ENCODE measurements at places on chromosomes 1 and 21. TPM values are rescaled to one million over a fixed set of nuclear protein-coding genes. Genes with fewer than 3 reads are reported as not detected.

CDC42BPA gene
- 50.8 TPM for total RNA-seq

DNA sequence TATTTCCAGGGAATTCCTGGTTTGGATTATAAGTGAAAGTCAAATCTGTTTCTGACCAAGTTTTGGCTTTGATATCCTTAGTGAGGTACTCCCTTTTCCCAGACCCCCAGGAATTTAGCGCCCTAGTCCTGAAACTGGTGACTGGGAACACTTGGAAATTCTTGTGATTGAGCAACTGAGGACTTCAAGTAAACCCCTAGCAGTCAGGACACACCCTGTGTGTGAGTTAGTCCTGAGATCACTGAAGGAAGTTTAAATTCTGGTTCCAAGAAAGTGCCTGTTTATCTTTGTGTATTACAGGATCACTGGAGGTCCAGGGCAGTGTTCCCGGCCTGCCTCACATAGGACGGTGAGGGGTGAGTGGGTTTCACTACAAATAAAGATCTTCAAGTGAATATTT lies 95.1 kb upstream of the F3 start:
- H3K27ac ChIP-seq = no peak overlapping the region
- no peak for DNase-seq
- H3K27me3 ChIP-seq = no peaks in the 10 kb centered on the region
- H3K4me3 ChIP-seq = no peak overlapping the region

DNA sequence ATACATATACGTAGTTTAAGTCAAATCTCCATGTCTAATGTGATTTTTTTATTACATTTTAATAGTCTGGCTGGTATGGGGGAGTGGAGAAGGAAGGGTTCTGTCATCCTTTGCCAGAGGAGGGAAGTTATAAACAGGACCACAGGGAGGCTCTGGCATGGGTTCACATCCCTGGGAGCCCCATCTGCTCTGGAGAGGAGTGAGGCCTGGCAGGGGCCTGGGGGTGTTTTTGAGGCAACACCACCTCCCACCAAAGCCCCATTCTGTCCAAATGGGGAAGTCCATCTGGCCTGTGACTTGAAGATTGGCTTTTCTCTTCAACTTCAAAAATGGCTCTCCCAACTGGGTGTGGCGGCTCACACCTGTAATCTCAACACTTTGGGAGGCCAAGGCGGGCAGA lies 15.8 kb downstream of the DISP3 start:
- DNase-seq = no peak
- H3K4me1 ChIP-seq = no peaks in the 10 kb centered on the region
- no peaks in the 10 kb centered on the region for H3K36me3 ChIP-seq
- peaks cover 4% of the 10 kb centered on the region for H3K27me3 ChIP-seq
- no peak overlapping the region for H3K27ac ChIP-seq

- no peak overlapping the region for H3K27ac ChIP-seq
- H3K36me3 ChIP-seq = no peaks in the 10 kb centered on the region
- no peak overlapping the region for H3K4me3 ChIP-seq
- H3K27me3 ChIP-seq = no peaks in the 10 kb centered on the region
Observed at GRCh38 chr1:12142141-12142823, 24.5 kb upstream of the TNFRSF1B start.

- peaks cover 6% of the 10 kb centered on the region for H3K27me3 ChIP-seq
- no peaks in the 10 kb centered on the region for H3K4me1 ChIP-seq
- no peak overlapping the region for H3K27ac ChIP-seq
- no peak for DNase-seq
- H3K36me3 ChIP-seq = no peaks in the 10 kb centered on the region
- no peak overlapping the region for H3K4me3 ChIP-seq
Observed at GRCh38 chr1:36918604-36919003, 115.7 kb downstream of the GRIK3 start.

FCGR3A gene
- not detected for total RNA-seq

DNA sequence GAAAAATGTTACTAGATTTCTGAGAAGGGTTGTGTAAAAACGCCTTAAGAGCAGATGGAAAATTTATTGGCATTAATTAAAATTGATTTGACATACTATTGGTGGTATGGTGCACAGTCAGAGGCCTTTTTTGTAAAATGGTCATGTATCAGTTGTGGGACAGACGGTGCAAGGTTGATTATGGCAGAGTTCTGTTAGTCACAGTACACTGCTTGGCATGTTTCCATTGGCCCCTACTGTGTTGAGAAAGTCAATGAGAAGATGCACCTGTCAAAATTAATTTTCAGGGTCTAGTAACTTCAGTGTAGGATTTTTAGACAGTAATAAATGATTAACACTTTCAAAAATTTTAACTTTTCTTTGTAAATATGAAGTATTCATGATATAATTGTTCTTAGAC lies 4.4 kb downstream of the B3GALT2 start:
- no peaks in the 10 kb centered on the region for H3K27me3 ChIP-seq
- no peaks in the 10 kb centered on the region for H3K36me3 ChIP-seq
- DNase-seq = peak; percentile 55
- H3K4me1 ChIP-seq = no peaks in the 10 kb centered on the region
- no peak overlapping the region for H3K4me3 ChIP-seq

DNA sequence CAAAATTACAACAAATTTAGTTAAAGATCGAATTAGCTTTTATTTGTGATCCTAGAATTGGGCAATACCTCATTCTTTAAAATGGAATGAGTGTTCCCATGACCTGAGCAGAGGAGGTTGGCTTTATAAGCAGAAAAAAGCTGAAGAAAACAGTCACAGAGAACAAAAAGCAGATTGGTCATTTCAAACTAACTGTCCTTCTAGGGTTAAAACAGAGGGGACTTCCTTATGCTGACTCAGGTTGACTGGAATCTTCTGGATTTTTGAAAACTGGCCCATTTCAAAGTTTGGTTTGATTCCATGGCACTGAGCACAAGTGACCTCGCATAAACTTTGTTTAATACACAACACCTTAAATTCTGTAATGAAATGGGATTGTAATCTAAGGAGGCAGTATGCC lies 17.6 kb downstream of the NFASC start:
- H3K27ac ChIP-seq = no peak overlapping the region
- H3K27me3 ChIP-seq = no peaks in the 10 kb centered on the region
- H3K4me3 ChIP-seq = no peak overlapping the region
- no peaks in the 10 kb centered on the region for H3K36me3 ChIP-seq

GRCh38 chr1:203673550-203674411 lies 47.1 kb downstream of the ATP2B4 start:
- peak overlapping the region; percentile 64 for H3K27ac ChIP-seq
- H3K4me1 ChIP-seq = peaks cover 29% of the 10 kb centered on the region
- DNase-seq = peak; percentile 60
- H3K4me3 ChIP-seq = no peak overlapping the region
- H3K27me3 ChIP-seq = no peaks in the 10 kb centered on the region
- H3K36me3 ChIP-seq = no peaks in the 10 kb centered on the region

DNA sequence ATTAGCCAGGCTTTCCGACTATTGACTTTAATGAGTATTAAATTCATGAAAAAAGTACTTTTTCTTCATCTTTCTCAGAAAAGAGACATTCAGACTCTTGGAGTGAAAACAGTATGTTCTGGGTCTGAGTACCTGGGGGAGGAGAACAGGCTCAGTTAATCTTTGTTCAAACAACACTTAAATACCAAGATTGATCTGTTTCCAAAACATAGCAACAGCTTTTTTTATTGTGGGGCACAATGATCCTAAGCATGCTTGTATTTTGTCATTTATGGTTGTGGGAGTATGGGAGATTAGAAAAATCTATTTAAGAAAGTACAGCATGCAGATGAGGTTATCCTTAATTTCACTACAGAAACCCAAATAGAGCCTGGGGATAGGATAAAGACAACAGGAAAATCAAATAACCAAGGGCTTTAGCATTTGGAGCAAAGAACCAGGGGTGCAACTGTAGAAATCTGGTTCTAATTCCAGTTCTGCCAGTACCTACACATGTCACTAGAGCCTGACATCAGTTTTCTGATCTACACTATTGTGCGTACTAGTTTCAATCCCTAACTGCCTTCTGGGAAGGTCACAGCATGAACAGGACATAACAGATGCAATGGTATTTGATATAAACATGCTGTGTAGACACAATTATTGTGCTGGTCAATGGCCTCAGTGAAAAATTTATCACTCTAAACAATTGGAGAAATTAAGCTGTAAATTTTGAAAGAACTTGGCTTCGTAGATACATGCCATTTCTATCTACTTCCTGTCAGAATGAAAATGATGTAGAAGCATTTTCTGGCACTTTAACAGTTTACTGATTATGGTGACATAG lies 91.2 kb downstream of the KCNK1 start:
- DNase-seq = no peak
- no peaks in the 10 kb centered on the region for H3K36me3 ChIP-seq
- H3K4me3 ChIP-seq = no peak overlapping the region
- no peak overlapping the region for H3K27ac ChIP-seq
- no peaks in the 10 kb centered on the region for H3K27me3 ChIP-seq

DNA sequence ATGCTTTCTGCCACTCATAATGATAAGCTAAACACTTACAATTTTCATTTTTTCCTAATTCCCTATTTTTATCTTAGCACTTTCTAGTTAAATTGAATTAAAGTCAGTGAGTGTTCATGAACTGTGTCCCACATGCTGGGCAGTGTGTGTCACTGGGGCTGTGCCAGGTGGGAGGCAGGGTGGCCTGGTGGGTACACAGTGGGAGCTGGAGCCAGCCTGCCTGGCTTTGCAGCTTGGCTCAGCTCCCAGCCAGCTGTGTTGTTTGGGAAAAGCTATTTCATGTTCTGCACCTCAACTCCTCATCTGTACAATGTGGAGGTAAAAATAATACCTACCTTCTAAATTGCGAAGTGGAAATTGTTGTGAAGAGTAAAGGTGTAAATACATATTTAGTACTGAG lies 238.4 kb downstream of the PLA2G4A start:
- no peaks in the 10 kb centered on the region for H3K36me3 ChIP-seq
- no peak overlapping the region for H3K4me3 ChIP-seq
- H3K27me3 ChIP-seq = no peaks in the 10 kb centered on the region
- no peak overlapping the region for H3K27ac ChIP-seq
- H3K4me1 ChIP-seq = no peaks in the 10 kb centered on the region

DNA sequence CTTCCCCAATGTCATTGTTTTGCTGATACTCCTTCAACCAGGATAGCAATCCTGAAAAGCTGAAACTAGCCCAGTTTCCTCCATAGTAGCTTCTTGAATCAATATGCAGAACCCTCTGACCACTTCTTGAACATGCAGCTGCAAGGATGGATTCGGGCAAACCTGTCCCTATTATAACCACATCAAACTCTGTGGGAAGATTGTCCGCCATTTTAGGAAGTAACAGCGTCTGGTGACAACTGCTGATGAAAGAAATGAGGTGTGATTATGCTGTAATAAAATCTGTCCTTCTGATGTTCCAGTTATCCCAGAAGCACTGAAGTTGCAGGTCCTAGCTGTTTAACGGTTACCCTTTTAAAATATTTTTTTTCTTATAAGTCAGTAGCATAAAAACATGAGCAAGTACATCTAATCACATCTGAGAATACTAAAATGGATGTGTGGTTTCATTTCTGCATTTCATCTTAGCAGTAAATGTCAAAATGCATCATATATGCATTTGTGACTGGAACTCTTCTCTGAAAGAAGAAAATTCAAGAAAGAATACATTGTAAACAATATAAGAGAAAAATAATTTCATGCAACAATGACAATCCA lies 4.5 kb downstream of the CHML start:
- H3K4me1 ChIP-seq = 0 out of 2 replicates have a peak, but pooled peaks cover 5% of the 10 kb centered on the region
- H3K36me3 ChIP-seq = peaks cover 10% of the 10 kb centered on the region
- H3K27ac ChIP-seq = no peak overlapping the region
- H3K27me3 ChIP-seq = no peaks in the 10 kb centered on the region
- DNase-seq = no peak

Measured in SJCRH30 (cell line).